ENCODE measurements at places on chromosomes 7 and 10. TPM values are rescaled to one million over a fixed set of nuclear protein-coding genes. Genes with fewer than 3 reads are reported as not detected.

DNA sequence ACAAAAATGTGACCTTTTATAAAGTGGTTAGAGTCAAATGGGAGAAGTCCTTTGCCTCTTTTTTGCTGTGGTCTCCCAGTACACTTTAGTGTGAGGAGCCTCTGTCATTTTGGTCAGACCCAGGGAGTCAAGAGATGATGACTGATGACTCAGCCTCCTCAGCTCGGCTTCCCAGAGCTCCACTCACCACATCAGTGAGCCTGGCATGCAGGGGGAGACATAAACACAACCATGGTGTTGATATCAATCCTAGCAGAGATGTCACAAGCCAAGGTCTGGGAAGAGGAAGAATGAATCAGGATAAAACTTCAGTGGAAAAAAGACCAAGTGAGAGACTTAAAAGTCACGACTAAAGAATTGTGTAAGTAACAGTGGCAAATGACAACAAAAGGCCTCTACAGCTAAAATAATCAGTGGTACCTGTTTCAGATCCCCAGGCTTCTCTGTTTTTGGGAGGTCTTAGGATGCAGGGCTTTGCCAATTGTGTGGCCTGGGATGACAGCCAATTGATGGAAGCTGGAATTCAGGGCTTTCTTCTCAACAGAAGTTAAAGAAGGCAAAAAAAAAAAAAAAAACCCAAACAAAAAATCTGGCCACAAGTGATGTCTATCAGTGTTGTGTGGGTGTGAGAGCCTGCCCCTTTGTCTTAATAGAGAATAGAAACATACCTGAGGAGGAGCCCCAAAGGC lies 50.2 kb downstream of the TFAM start:
- peak; percentile 59 for ATAC-seq

DNA sequence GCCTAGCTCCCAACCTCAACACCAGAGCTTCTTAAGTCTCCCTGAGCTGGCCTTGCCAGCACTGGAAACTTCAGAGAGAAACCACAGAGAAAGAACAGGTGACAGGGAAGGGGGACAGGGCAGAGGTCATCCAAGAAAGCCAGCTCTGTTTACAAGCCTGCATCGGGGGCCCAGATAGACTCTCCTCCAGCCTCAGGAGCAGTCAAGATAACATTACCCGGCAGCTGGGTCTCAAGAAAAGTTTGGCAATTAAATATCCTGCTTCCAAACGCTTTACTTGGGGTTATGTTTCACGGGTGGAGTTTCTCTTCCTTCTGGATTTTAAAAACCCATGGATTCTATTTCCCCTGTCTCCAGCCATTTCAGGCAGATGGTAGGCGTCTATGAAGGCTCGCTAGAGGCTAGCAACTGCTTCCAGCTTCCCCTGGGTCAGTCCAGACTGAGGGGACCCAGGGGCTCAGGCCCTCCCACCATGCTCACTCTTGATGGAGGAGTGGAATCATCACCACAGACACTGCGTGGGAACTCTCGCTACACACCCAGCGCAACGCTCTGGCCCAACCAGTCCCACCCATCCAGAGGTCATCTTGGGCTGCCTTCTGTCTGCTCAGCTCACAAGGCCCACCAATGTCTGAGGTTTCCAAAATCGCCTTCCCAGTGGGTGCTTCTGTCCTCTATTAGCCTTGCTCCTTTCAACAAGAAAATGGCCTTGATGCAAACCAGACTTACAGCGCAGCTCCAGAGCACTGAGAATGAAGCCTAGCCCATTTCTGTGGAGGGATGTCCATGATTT lies 48.8 kb downstream of the SH3PXD2A start:
- no peak for ATAC-seq

The GJD4 gene
- total RNA-seq: not detected

The GPNMB gene
- total RNA-seq: 66.5 TPM

DNA sequence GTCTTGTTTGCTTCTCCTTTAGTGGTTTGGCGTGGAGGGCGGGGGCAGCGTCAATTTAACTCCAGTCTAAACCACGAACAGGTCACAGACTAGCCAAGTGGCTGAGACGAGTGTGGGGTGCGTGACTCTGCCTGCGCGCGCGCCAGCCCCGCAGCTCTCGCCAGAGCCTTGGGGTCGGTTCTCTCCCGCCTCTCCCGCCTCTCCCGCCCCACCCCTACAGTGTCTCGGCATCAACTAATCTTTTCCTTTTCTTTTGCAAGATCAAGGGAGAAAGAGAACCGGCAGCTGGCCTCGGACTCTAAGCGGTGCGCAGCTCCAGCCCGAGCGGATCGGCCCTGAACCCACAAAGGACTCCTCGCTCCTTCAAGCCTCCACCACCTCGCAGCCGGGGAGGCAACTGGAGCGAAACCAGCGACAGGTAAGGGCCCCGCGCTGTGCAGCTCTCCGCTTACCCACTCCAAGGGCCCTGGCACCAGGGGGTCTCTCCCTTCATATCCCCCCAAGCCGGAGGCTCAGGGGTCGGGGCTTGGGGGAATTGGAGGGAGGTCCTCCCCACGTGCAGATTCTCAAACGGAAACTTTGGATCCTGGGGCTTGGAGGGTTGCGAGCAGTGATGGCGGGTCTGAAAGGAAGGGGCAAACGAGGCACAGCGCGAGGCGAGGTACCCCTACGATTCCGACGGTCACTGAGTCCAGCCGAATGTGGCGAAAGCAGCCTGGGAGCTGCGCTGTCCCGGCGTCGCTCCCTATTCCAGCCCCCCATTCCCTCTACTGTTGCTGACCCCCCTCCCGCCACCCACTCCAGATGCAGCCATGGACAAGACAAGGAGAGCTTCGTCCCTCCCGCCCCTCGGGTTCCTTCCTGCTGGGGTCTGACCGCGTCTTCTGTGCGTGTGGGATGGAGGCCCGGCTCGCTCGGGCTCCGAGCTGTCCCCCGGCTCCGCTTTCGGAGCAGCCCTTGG lies 829 bp downstream of the CHRM2 start:
- ATAC-seq: peak; percentile 11

DNA sequence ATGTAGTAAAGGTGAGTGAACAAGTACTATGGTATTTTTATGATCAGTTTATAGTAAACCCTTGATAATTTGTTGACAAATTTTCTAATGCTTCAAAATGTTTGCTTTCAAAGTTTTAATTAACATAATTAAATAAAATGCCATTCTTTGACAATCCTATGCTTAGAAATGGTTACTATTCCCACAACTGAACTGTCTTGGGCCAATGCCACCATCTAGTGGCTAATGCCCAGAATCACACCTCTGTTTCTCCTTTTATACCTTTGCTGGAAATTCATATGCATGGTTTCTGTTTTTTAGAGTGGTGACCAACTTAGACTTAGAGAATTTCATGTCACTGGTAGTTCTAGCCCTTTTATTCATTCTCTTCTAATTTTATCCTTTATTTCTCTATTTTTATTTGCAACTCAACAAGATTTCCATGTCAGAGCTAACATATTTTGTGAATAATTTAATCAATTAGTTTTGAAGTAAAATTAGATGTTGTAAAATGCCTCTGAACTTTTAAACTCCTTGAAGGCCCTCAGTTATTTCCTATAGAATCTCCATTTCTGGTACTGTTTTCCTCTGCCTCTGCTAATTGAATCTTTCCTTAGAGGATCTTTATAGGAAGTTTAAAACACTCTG lies 31.1 kb downstream of the PCGF5 start:
- no peak for ATAC-seq

DNA sequence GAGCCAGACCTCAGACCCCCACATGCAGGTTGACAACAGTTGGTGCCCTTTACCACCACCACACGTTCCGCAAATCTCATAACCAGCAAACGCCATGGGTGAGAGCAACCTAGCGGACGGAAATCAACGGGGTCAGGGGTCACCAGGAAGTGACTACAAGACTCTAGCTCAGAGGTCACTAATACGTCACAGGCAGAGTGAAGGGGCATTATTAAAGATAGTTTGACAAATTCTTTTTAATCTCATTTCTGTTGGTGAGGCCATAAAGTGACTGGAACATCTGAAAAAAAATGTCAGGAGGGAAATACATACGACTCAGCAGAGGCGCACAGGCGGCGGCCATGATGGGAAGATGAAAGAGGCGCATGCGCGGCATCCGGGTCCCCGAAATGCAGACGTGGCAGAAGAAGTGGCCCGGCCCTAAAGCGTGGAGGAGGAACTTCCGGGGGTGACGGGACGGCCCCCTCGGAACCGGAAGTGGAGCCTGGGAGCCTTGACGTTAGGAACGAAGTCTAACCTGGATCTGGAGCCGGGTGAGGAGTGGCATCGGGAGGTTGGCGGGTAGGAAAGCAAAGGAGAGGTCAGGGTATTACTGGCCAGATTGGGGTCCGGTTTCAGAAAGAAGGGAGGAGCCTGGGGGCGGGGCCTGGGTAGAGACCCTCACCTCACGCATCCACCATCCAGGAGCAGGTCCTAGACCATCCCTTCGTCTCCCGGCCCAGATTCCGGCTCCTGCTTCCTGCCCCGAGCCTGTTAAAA lies at the start of gene SEC24C:
Gene SEC24C, plus strand, starts transcription at position 468 of the 759 bp plus-strand sequence. CDS start 2,461 bp downstream, outside the sequence.
- ATAC-seq: peak; percentile 97

DNA sequence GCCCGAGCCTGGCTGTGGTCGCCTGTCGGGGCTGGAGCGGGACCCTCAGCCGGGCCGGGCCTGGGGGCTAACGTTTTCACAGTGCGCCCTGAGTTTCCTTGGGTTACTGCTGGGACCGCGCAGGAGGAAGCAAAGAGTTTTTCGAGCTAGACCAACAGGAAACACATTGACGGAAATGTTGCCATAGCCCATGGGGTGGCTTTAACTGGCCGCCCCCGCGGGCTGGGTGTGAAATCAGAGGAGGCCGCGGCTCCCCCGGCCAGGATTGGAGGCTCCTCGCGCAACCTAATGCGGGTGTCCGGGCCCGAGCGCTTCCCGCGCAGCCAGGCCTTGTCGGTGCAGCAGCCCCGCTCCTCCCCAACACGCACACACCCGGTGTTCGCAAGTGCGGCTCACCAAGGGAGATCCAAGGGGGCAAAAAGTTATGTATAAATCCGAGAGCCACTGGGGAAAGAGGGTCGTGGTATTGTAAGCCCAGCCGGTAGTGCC lies 1.9 kb downstream of the HHEX start:
- no peak for ATAC-seq
